ENCODE measurements at places on chromosomes 13 and 19.

GRCh38 chr19:19059018-19059836 lies 4.6 kb upstream of the SLC25A42 start:
- DNase-seq, result no peak

- no peak for DNase-seq
These were observed 96.3 kb downstream of the TBC1D4 start for GRCh38 chr13:75385708-75386083.

DNA sequence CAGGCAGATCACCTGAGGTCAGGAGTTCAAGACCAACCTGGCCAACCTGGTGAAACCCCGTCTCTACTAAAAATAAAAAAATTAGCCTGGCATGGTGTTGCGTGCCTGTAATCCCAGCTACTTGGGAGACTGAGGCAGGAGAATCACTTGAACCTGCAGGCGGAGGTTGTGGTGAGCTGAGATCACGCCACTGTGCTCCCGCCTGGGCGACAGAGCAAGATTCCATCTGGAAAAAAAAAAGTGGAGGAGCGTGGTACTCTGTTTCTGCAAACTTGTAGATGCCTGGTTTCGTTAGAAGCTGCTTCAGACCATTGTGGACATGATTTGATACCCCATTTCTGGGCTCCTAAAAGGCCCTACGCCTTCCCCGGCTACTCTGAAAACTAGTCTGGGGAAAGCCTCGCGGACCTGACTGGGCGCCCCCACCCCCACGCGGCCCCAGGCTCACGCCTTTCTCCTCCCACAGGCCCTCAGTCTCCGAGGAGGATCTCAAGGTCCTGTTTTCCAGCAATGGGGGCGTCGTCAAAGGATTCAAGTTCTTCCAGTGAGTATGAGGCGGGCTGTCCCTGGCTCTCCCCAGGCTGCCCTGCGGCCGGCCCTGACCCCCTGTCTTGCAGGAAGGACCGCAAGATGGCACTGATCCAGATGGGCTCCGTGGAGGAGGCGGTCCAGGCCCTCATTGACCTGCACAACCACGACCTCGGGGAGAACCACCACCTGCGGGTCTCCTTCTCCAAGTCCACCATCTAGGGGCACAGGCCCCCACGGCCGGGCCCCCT lies 11.5 kb downstream of the PLPPR3 start:
- DNase-seq, result no peak

- DNase-seq, result no peak
These were observed 18.0 kb upstream of the RFXAP start for GRCh38 chr13:36801035-36801434.

DNA sequence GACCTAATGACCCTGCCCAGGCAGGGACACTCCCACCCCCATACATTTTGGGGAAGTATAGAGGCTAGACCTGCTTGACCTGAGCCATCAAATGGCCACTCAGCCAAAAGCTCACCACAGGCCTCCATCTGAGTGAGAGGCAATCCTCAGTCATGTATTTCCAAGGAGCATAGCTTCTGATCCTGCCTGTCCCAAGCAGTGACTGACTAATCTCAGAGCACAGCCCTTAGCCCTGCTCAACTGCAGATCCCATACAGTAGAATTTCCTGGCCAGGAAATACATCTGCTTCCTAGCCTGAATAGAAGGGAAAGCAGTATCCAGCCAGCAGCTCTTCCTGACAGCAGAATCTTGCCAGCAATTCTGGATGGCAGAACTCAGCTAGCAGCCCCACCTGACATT lies 880.6 kb upstream of the GPC6 start:
- no peak for DNase-seq
